Cortex of kidney (tissue), 1 donor: ENCODE measurements at places on chromosomes 16 and 17.

DNA sequence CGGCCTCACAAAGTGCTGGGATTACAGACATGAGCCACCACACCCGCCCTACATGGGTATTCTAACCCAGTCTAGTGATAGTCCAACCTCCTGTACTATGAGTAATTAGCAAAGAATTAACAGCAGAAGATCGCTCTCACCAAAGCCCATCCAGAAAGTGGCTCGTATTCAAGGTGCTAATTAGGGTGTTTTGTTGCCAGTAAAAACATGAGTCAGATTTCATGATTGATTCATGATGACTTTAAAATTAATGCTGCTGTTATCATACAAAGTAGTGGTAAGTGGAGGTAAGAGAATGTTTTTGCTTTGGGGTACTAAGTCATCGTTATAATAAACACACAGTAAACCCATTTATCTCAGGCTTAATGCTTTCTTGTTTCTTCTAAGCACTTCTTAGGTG, 428.8 kb downstream of the WWOX start:
- no peak for DNase-seq

DNA sequence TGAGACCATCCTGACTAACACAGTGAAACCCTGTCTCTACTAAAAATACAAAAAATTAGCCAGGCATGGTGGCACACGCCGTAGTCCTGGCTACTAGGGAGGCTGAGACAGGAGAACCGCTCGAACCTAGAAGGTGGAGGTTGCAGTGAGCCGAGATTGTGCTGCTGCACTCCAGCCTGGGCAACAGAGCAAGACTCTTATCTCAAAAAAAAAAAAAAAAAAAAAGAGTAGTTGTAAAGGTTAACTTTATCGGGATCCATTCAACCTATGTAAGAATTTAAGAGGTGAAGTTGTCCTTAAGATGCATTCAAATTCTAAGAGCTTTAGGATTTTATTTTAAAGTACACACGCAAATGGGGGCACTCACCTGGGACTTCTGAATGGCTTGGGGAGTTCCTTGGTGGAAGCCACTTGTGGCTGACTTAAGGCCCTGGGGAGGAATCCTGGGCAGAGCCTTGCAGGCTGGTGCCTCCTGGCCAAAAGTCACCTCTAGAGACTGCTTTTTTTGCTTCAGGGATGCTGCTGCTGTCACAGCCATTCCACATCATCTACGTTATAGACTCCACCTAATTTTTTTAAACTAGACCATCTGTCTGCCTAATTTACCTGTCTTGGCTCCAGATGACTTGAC, 3.3 kb downstream of the CTCF start:
- no peak for DNase-seq

- DNase-seq, result no peak
Observed at GRCh38 chr16:73506568-73507056, 458.7 kb upstream of the ZFHX3 start.

DNA sequence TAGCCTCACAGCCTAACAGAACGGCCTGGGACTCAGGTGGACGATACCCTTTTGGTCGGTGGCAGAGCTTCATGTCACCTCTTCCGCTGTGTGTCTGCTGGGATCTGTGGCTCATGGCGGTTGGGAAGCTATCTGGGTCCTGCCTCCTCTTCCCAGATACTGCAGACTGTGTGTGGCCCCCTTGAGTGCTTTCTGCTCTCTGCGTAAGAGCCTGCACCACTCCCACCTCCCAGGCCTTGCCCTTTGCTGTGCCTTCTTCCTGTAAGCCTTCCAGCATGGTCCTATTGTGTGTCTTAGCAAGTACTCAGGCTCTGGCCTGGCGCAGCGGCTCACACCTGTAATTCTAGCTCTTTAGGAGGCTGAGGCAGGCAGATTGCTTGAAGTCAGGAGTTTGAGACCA, 17.5 kb upstream of the ADCY7 start:
- DNase-seq, result no peak

DNA sequence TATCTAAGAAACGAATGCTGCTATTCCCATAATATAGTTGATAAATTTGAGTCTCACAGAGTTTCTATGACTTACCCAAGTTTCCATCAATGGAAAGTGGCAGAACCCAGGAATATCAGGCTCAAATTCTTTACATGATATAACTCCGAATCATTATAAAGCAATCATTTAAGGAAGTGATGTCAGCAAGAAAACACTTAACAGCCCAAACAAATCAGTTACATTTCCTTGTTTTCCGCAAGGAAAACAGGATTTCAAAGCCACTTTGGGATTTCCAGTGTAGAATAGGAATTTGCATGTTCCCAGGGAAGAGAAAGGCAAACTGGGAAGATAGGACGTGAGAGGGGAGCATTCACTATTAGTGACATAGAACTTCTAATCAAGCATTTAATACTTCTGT, 311.4 kb upstream of the GOT2 start:
- DNase-seq, result no peak

- no peak for DNase-seq
Observed at GRCh38 chr17:79142375-79142774, 67.8 kb downstream of the ENGASE start.

GRCh38 chr16:77322757-77323156, 112.1 kb downstream of the ADAMTS18 start:
- no peak for DNase-seq
